ENCODE measurements at places on chromosomes 1 and 21.
A peak's percentile ranks its signal among the peaks of the same experiment; 100 is the strongest.

GRCh38 chr1:26280333-26281042, 602 bp downstream of the SH3BGRL3 start:
- DNase-seq: peak; percentile 33

DNA sequence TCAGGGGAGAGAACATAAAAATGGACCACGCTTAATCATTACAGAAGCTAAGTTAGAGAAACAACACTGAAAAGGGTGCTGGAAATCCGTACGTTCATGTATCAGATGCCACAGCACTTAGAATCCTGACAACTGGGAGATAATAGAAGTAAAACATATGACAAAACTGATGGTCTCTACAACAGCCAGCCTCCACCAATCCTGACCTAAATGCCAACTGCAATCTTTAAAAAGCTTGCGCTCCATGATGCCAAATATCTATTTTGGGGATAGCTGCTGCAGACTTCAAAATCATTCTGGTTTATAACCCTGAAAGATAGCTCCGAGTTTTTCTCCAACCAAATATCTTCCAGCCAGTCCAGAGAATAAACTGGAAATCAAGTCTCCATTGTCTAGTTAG, 178.3 kb downstream of the RERE start:
- DNase-seq: no peak

DNA sequence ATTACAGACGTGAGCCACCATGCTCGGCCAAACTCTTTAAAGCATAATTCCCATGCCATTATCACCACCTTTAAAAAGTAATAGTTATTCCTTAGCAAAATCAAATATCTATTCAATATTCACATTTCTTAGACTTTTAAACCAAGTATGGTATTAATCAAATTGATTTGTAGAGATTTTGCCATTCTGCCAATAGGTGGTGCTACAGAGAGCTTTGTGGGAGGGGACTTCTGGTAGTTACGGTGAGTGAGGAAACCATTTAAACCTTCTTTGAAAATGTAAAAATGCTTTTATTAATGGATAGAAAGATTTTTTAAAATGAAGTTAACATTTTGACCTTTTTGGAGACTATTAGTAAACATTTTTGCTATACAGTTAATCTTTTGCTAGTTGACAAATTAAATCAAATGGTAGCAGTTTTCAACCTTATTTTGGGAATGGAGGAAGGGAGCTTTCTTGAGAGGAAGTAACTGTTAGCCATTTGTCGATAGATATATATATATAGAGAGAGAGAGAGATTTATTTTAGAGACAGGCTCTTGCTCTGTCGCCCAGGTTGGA, 19.3 kb downstream of the IARS2 start:
- DNase-seq: no peak

DNA sequence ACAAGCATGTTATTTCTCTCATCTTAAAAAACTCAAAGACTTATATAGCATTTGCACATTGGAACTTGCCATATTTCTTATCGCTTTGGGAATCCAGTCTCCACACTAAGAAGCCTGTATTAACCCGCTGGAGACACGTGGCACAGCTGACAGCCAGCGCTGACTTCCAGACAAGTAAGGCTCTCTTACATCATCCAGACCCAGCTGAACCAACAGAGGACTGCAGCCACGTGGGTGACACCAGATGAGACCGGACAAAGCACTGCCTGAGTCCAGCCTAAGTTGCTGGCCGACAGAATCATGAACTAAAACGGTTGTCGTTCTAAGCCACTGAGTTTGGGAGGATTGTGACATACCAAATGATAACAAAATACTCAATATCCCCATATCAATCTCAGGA, 6.3 kb upstream of the CD247 start:
- no peak for DNase-seq

DNA sequence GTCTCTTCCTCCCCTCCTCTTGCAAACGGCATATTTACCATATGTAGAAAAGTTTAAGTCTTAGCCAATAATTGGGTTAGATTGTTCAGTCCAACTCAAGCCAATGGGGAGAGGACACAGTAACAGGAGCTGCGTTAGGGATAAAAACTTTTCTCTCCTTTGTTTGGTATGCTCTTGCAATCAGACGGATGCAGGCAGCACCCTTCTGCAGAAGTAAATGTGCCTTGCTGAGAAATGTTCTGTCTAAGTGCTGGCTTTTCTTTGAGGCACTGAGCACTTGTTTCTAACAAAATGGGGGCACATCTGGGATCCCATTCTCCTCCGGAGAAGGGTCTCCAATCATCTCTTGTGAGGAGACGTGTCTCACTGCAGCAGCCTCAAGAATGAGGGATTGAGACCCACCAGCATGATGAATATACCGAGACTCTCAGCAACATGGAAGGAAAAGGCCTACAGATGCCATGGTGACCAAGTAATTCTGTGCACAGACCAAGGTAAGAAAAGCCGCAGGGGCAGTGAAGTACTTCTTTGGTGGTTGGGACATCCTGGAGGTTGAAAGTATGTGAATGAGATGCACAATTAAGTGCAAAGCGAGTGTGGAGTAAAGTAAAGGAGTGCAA, 20.7 kb upstream of the GNG4 start:
- DNase-seq: no peak

GRCh38 chr1:227557962-227558725, 5.2 kb upstream of the ZNF678 start:
- no peak for DNase-seq

Measured in T1000 (cell line).